ENCODE measurements at places on chromosomes 7 and 10.

GRCh38 chr10:31975157-31975765 is 46.6 kb upstream of the ARHGAP12 start:
- no peak for DNase-seq

DNA sequence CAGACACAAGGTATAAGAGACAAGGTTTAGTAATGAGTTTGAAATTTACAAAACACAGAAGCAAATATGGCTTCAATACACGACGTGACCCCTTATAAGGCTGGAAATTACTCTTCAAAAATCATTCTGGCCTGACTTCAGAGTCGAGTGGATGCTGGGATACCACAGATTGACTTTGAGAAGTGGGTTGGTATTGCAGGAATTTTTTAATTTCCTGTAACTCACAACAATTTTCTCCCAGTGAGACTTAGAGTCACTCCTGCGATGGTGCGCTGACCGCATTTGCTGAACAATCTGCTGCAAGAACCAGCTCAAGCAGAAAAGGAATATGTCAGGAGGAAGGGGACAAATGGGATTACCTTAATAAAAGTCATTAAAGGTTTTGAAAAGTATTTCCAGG is 132.1 kb downstream of the EMX2 start:
- DNase-seq = no peak

- no peak for DNase-seq
Observed at GRCh38 chr10:27944005-27944404, 54.9 kb downstream of the ODAD2 start.

GRCh38 chr7:98234429-98235147 is 17.4 kb downstream of the TECPR1 start:
- DNase-seq = no peak

DNA sequence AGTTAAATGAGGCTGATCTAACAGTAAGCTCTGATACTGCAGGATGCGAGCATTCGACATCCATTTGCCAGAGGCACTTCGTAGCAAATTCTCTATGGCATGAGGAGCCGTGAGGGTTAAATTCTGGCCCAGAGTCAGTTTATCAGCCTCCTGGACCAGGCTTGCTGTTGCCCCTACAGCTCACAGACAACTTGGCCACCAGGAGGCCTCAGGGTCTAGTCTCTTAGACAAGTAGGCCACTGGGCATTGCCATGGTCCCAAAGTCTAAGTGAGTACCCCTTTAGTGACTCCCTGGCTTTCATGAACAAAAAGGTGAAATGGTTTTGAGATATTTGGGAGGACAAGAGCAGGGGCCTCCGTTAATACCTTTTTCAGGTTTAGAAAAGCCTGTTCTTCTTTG is 178.0 kb upstream of the MBL2 start:
- no peak for DNase-seq

DNA sequence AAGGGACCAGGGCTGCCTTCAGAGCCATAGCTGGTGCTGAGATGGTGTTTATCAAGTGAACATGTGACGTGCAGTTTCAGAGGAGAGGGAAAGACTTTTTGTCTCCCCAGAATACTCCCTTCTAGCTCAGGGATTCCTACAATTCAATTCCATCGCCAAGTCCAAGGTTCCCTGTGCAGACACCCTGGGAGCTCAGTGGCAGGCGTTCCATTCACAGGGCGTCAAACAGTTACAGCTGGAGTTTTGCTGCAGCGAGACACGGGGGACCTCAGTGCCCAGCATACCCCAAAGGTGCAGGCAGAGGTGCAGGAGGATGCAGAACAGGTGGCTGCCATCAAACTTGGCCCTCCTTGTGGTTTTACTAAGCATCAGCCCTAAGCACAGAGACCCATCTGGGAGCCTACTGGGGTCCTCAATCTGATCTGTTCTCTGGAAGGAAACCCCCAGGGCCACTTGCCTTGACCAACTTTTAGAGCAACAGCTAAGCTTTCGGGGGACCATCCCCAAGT is 846 bp upstream of the CALML5 start:
- no peak for DNase-seq
